H7 (cell line): ENCODE measurements at places on chromosomes 4 and X.

- no peak for DNase-seq
Observed at GRCh38 chr4:22072240-22072639, 123.7 kb upstream of the KCNIP4 start.

GRCh38 chr4:80183250-80184052, 13.9 kb upstream of the PRDM8 start:
- DNase-seq: no peak

DNA sequence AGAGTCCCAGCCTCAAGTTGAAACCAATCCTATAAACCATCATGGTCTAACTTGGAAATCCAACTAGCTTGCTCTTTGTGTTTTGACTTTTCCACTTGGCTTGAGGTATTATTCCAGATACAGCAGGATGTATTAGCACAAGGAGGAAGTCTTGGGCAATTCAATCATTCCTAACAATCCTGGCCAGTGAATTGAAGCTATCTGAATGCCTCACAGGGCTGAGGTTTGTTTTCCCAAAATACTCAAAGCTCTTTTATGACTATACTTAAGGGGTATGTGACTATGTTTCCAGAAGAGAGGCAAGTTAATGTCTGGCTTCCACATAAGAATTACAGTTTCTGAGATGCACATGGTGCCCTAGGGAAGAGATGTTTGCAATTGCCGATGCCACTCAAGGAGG, 66.8 kb upstream of the SH3RF1 start:
- DNase-seq: no peak

GRCh38 chr4:80065601-80066000, 7.4 kb downstream of the ANTXR2 start:
- DNase-seq: no peak

DNA sequence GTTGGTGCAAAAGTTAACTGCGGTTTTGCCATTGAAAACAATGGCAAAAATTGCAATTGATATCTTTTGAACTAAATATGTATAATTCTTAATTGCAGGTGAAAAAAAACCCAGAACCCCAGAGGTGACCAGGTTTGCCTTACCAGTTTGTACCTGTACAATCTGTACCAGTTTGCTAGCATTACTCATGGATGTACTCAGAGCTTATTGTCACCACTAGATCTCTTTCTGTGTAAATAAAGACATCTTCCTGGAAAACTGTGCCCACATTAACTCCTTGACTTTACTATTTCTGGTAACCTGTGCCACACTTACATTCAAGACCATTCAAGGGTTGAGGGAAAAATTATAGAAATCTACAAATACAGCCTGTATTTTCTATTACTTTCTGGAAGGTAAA, 139.7 kb downstream of the ELOVL6 start:
- DNase-seq: no peak

- DNase-seq: no peak
Observed at GRCh38 chr4:84099599-84099998, 399.5 kb downstream of the NKX6-1 start.

- no peak for DNase-seq
Observed at GRCh38 chr4:145019346-145019745, 78.7 kb downstream of the ANAPC10 start.

- DNase-seq: no peak
Observed at GRCh38 chrX:110541266-110541665, 182.6 kb downstream of the RTL9 start.
